Naive thymus-derived CD8-positive, alpha-beta T cell (primary cell): ENCODE measurements at places on chromosomes 5 and 9. TPM values are rescaled to one million over a fixed set of nuclear protein-coding genes. Genes with fewer than 3 reads are reported as not detected.

The TEX10 gene
- polyA plus RNA-seq: 15.6 TPM

The AGXT2 gene
- polyA plus RNA-seq: not detected

The DNAH5 gene
- not detected for polyA plus RNA-seq

The LIFR gene
- polyA plus RNA-seq: not detected

The GPX8 gene
- polyA plus RNA-seq: not detected

The POLR3G gene
- 2.1 TPM for polyA plus RNA-seq

The ECM2 gene
- polyA plus RNA-seq: not detected

The STK10 gene
- 44.6 TPM for polyA plus RNA-seq

The FOXD4L4 gene
- not detected for polyA plus RNA-seq

The UBQLN1 gene
- polyA plus RNA-seq: 70.8 TPM

The OBP2B gene
- not detected for polyA plus RNA-seq

The CAAP1 gene
- polyA plus RNA-seq: 16.2 TPM

The IL9 gene
- not detected for polyA plus RNA-seq

The TMEM141 gene
- 40.5 TPM for polyA plus RNA-seq

The PCDHA11 gene
- polyA plus RNA-seq: not detected

The RASGEF1C gene
- not detected for polyA plus RNA-seq

The GFI1B gene
- not detected for polyA plus RNA-seq

The MROH2B gene
- polyA plus RNA-seq: not detected

The PTGS1 gene
- 0.22 TPM for polyA plus RNA-seq

The THG1L gene
- polyA plus RNA-seq: 9.0 TPM

The F2RL1 gene
- 4.7 TPM for polyA plus RNA-seq

The MARCHF11 gene
- not detected for polyA plus RNA-seq

The TCERG1 gene
- 38.4 TPM for polyA plus RNA-seq

The SH3GL2 gene
- polyA plus RNA-seq: not detected

The VCAN gene
- polyA plus RNA-seq: 0.19 TPM

The LRRTM2 gene
- not detected for polyA plus RNA-seq

The PCDHA1 gene
- not detected for polyA plus RNA-seq

The DDX46 gene
- 23.4 TPM for polyA plus RNA-seq

The SEC16A gene
- 35.8 TPM for polyA plus RNA-seq

The PNPLA7 gene
- 2.3 TPM for polyA plus RNA-seq

The F12 gene
- 0.26 TPM for polyA plus RNA-seq

The PRUNE2 gene
- polyA plus RNA-seq: not detected

The PCDHGB7 gene
- polyA plus RNA-seq: not detected

The DMXL1 gene
- 15.0 TPM for polyA plus RNA-seq

The TYRP1 gene
- polyA plus RNA-seq: not detected

The APBA1 gene
- polyA plus RNA-seq: 0.03 TPM

The LCN1 gene
- not detected for polyA plus RNA-seq

The NRG2 gene
- 0.25 TPM for polyA plus RNA-seq

The ZNF879 gene
- polyA plus RNA-seq: 2.5 TPM

The CDH9 gene
- not detected for polyA plus RNA-seq

The TSLP gene
- polyA plus RNA-seq: 0.17 TPM

The FBP2 gene
- not detected for polyA plus RNA-seq

The SLC4A9 gene
- not detected for polyA plus RNA-seq

The GEMIN5 gene
- 9.5 TPM for polyA plus RNA-seq

The RMRP gene
- polyA plus RNA-seq: not detected

The TNFSF8 gene
- 69.8 TPM for polyA plus RNA-seq

The SOWAHA gene
- polyA plus RNA-seq: not detected

The PKN3 gene
- 1.0 TPM for polyA plus RNA-seq

The CSF2 gene
- polyA plus RNA-seq: not detected

The SPACA9 gene
- polyA plus RNA-seq: 2.4 TPM

The RELL2 gene
- polyA plus RNA-seq: 3.4 TPM

The HMHB1 gene
- polyA plus RNA-seq: not detected

The EQTN gene
- polyA plus RNA-seq: not detected

The OR1J2 gene
- polyA plus RNA-seq: not detected
